ENCODE measurements at places on chromosomes 13 and 19.
A peak's percentile ranks its signal among the peaks of the same experiment; 100 is the strongest.

DNA sequence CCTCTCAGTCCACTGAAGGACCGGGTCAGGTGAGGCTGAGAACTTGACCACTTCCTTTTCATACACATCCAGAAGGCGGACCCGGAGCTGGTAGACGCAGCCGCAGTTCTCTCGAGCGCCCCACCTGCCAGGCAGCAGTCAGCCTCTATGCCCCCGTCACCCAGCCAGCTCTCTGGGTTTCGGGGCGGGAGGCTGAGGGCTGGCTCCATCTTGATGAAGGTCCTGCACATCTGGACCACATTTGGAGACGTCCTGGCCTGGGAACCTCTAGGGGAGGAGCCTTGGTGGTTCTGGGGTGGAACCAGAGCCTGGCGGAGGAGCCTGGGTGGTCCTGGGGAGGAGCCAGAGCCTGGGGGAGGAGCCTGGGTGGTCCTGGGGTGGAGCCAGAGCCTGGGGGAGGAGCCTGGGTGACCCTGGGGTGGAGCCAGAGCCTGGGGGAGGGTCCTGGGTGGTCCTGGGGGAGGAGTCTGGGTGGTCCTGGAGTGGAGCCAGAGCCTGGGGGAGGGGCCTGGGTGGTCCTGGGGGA is 14.3 kb downstream of the MRPS12 start:
- no peak for DNase-seq

- DNase-seq, result no peak
These were observed 8.2 kb downstream of the SLC25A30 start for GRCh38 chr13:45410001-45410400.

GRCh38 chr19:33472226-33472625 is 49.4 kb downstream of the PEPD start:
- DNase-seq, result no peak

- DNase-seq, result no peak
These were observed 1.8 kb upstream of the ADGRE5 start for GRCh38 chr19:14379294-14380065.

- DNase-seq, result no peak
These were observed 3.6 kb upstream of the TNFAIP8L1 start for GRCh38 chr19:4635754-4636116.

DNA sequence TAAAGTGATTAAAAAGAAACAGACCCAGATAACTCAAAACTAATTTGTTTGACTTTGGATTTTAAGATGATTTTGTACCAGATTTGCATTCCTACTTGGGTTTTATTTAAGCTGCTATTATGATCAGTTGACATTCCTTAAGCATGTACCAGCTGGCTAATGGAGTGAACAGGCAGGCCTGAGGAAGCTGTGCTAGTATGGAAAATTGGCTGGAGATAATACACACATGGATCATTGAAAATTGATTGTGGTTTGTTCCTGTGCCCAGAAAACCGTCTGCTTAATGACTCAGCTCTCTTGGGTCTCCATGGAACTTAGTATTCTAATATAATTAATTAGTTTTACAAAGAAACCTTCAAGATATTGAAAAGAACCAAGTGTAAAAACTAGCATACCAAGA is 22.6 kb downstream of the POLR1D start:
- no peak for DNase-seq

DNA sequence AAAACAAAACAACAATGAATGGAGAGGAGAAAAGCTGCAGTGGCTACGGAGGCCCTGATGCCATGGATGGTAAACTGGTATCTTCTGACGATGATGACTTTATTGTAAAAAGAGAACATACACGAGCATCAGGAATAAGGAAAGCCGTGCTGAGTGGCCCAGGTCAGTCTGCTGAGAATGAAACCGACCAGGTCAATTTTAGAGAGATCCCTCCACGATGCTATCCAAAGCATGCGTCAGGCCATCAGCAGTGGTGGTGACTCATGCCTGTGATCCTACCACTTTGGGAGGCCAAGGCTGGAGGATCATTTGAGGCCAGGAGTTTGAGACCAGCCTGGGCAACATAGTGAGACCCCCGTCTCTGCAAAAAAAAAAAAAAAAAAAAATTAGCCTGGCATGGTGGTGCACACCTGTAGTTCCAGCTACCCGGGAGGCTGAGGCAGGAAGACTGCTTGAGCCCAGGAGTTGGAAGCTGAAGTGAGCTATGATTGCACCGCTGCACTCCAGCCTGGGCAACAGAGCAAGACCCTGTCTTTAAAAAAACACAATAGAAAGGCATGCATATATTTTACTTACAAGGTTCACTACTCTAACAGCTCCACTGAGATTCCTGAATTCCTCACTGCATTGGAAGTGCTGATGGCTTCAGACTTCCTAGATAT is 62.3 kb downstream of the GADD45B start:
- DNase-seq, result no peak

- DNase-seq, result no peak
These were observed 1249.4 kb upstream of the SLC10A2 start for GRCh38 chr13:104315606-104316005.

- DNase-seq, result no peak
These were observed 729.9 kb downstream of the DACH1 start for GRCh38 chr13:71137101-71137500.

DNA sequence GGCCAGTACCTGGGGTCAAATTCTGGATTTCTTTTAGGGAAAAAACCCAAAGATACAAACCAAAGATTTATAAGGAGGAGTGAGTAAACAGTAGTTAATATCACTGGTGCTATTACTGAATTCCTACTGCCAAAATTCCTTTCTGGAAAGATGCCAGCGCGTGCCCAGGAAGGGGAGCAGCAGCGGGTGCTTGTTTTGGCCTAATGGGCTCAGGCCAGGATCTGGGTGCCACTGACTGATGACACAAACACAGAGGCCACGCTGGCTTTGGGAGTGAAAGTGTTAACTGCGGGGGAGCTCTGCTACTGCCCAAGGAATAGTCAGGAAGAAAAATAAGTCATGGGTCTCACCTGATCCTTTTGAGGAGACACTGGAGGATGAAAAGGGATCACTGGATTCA is 61.2 kb downstream of the KLF2 start:
- no peak for DNase-seq

GRCh38 chr19:39342647-39343305 is 555 bp downstream of the SAMD4B start:
- no peak for DNase-seq

GRCh38 chr19:8335343-8336071 is 7.6 kb downstream of the KANK3 start:
- DNase-seq, result peak; percentile 51

GRCh38 chr13:32804673-32805230 is 211.5 kb upstream of the KL start:
- DNase-seq, result no peak

DNA sequence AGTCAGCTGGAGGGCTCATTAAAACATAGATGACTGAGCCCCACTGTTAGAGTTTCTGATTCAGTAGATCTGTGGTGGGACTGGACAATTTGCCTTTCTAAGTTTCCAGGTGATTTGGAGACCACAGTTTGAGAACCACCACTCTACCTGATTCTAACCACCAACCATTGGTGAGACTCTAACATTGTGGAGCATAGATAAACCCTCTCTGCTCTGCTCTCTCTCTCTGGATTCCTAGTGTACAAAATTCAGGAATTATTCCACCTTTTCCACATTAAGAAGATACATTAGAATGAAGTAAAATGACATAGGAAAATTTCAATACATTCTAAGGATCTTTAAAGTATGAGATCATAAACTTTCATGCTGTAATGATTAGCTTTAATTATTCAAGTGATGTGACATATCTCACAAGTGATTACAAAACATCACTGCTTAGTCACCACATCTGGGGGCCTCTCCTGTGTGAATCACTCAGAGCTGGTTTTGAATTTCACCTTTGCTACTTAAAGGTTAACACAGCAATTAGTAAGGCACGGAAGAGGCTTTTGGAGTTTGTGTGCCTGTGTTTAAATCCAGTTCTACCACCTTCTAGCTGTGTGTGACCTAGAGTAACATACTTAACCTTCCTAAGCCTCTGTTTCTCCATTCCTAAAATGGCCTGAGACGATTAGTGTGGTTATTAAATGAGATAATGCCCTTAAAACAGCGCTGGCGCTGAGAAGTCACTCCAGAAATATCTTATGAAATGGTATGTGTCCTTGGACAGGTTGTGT is 78.5 kb upstream of the NBEA start:
- no peak for DNase-seq

GRCh38 chr19:55656988-55657747 is 2.3 kb downstream of the U2AF2 start:
- no peak for DNase-seq

- no peak for DNase-seq
These were observed 160.0 kb upstream of the ATXN8OS start for GRCh38 chr13:69947582-69947981.

DNA sequence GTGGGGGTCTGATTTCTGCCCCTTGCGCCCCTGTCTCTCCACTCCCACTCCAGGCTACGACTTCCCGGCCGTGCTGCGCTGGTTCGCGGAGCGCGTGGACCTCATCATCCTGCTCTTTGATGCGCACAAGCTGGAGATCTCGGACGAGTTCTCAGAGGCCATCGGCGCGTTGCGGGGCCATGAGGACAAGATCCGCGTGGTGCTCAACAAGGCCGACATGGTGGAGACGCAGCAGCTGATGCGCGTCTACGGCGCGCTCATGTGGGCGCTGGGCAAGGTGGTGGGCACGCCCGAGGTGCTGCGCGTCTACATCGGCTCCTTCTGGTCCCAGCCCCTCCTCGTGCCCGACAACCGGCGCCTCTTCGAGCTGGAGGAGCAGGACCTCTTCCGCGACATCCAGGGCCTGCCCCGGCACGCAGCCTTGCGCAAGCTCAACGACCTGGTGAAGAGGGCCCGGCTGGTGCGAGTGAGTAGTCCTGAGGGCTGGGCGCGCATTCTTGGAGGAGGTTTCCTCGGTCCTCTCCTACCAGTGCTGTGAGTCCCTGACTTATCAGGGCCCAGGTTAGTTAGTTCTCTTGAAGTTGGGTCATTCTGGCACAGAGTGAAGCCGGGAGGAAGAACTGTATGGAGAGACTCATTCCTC is 12.7 kb downstream of the EHD2 start:
- DNase-seq, result no peak

- DNase-seq, result no peak
These were observed 286.3 kb downstream of the POU4F1 start for GRCh38 chr13:78317030-78317429.

- DNase-seq, result peak; percentile 67
These were observed 1.5 kb downstream of the GNA11 start for GRCh38 chr19:3095441-3096191.

DNA sequence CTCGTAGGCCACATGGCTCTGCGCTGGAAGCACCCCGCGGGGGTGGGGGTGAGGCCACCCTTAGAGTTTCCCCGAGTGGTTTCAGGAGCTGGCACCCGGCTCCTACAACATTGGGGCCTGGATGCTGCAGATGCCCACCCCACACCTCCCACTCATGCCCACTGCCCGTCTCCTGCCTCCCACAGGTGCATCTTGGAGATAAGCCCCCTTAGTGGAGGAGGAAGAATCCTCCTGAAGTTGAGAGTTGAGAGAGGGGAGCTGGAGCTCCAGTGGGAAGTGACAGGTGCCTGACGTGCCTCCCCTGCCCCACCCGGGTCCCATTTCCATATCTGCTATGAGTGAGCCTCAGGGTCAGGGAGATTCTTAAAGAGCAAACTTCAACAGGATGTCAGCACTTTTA is 341.3 kb downstream of the TEX29 start:
- no peak for DNase-seq

- DNase-seq, result no peak
These were observed 10.5 kb downstream of the DDX39A start for GRCh38 chr19:14408491-14409145.

DNA sequence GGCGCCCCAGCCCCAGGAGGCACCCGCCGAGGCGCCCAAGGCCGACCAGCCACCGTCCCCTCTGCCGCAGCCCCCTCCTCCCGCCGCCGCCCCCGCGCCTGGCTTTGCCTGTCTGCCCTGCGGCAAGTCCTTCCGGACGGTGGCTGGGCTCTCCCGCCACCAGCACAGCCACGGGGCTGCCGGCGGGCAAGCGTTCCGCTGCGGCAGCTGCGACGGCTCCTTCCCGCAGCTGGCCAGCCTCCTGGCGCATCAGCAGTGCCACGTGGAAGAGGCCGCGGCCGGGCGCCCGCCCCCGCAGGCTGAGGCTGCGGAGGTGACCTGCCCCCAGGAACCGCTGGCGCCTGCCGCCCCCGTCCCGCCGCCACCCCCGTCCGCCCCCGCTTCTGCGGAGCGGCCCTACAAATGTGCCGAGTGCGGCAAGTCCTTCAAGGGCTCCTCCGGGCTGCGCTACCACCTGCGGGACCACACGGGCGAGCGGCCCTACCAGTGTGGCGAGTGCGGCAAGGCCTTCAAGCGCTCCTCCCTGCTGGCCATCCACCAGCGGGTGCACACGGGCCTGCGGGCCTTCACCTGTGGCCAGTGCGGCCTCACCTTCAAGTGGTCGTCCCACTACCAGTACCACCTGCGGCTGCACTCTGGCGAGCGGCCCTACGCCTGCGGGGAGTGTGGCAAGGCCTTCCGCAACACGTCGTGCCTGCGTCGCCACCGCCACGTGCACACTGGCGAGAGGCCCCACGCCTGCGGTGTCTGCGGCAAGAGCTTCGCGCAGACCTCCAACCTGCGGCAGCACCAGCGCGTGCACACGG is 2.6 kb upstream of the NAT14 start:
- DNase-seq, result no peak

DNA sequence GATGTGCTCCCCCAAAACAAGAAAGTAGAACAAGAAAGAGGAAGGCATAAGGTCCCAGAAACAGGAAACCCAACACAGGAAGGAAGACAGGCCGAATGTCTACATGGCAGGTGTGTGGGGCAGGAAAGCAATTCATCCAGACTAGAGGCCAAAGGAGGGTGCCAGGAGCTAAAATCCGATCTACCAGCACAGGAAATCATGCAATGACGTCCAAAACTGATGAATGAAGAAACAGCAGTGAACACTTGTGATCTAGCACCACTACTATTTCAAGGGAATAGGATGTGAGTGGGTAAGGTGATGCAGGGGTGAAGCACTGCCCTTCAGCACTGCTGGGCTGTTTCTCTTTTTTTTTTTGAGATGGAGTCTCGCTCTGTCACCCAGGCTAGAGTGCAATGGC is 59.1 kb downstream of the DOCK9 start:
- no peak for DNase-seq

GRCh38 chr19:42248270-42249148 is 6.1 kb upstream of the GSK3A start:
- no peak for DNase-seq

All from T-helper 2 cell (primary cell).